ENCODE measurements at places on chromosomes 2 and 18. TPM values are rescaled to one million over a fixed set of nuclear protein-coding genes. Genes with fewer than 3 reads are reported as not detected.

ACMSD gene
- polyA plus RNA-seq = not detected

- DNase-seq = no peak
- no peak overlapping the region for H3K27ac ChIP-seq
- no peak overlapping the region for H3K4me3 ChIP-seq
- no peaks in the 10 kb centered on the region for H3K36me3 ChIP-seq
- no peaks in the 10 kb centered on the region for H3K27me3 ChIP-seq
- H3K4me1 ChIP-seq = no peaks in the 10 kb centered on the region
Measured at GRCh38 chr18:3832025-3832638, 382.2 kb downstream of the TGIF1 start.

IL36G gene
- polyA plus RNA-seq = not detected

METTL5 gene
- 47.8 TPM for polyA plus RNA-seq

LIMS4 gene
- polyA plus RNA-seq = 0.98 TPM
